ENCODE measurements at places on chromosomes 3 and 15.

GRCh38 chr15:58748852-58749531 is 515 bp downstream of the ADAM10 start:
- DNase-seq, result no peak

DNA sequence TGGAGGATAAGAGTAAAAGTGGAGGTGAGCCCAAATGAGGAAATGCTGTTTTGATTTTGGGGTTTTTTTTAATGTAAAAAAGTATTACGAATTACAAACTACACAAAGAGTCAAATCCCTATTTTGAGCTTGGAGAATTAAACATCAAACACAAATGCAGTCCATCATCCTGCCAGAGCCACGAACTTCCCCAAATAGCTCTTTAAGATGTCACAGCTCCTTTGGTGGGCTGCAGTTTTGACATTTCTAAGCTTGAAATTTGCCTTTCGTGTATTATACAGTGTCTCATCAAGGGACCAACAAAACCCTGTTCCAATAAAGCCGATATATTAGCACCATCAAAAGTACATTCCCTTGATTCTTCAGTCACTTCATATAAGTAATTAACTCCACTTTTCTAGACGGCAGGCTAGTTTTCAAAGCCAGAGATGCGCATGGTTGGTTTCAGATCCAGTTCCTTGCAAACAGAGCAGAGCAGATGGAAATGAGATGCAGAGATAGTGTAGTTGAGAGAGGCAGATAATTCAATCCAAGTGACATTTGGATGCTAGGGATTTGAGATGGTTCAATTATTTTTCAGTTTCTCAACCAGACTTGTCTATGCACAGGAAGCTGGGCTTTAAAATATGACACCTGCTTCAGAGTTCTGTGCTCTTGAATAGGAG is 580.9 kb downstream of the EDEM1 start:
- peak; percentile 40 for DNase-seq

DNA sequence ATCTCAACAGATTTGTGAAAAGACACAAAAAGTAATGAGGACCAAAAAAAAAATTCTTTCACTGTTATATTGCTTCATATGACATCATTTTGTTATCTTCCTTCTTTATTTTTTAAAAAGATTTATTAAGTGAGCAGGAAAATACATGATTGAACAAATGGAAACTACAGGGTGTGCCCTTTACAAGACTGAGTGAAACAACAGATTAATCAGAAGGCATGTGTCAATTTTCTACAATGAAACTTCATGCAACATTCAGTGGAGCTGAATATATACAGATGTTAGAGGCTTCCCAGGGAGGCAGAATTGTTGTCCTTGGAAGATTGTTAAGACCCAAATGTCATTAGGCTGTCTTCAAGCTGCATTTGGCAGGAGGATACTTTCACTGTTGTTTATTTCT is 28.4 kb upstream of the SLC2A2 start:
- no peak for DNase-seq

GRCh38 chr15:50973605-50974004 is 65.1 kb downstream of the AP4E1 start:
- DNase-seq, result no peak

- no peak for DNase-seq
Observed at GRCh38 chr3:123949641-123950040, 11.4 kb downstream of the CCDC14 start.

Measured in hematopoietic multipotent progenitor cell (in vitro differentiated cells).